ENCODE measurements at places on chromosomes 4 and X. TPM values are rescaled to one million over a fixed set of nuclear protein-coding genes. Genes with fewer than 3 reads are reported as not detected.
A peak's percentile ranks its signal among the peaks of the same experiment; 100 is the strongest.

- DNase-seq: no peak
Observed at GRCh38 chr4:76607846-76608245, 172.8 kb downstream of the SHROOM3 start.

Gene NXF2B
- not detected for total RNA-seq

DNA sequence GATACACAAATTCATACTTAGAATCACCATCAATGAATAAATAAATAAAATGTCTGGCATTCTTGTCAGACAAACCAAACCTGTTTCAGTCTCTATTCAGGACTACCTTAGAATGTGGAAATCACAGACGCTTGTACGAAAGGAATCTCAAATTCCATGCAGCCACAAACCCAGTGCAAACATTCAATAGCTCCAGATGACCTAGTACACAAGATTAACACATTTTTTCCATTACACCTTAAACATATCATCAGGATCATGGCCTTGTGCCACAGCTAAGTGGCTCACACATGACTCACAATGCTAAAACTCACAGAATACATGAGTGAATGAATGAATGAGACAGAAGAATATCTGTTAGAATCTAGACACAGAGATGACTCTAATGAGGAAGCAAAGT is 134.2 kb downstream of the PWWP3B start:
- DNase-seq: no peak

Gene GLOD5
- total RNA-seq: not detected

DNA sequence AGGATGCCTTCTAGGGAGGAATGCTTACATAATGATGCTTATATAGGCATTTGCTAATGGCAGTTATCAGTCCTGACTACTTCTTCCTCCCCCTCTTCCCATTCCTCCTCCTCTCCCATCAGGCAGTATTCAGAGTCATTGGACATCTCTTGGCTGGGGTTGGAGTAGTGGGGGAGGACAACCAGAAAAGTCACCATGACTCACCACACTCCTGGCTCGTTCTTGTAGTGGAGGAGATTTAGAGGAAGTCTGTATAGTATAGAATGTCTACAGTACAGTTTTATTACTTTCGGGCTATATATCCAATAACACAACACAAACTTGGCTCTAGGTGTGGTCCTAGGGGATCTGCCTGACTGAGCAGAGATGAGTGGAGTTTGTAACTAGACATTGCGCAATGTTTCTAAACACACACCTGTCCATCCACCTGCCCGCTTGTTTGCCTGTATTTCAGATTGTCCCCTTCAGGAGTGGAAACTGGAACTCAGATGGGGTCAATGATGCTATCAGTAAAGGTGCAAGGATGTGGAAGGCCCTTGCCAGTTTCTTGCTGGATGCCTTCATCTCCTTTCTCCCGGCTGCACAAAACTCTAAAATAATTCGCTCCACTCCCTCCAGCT is 27.9 kb upstream of the KIAA1210 start:
- no peak for DNase-seq

DNA sequence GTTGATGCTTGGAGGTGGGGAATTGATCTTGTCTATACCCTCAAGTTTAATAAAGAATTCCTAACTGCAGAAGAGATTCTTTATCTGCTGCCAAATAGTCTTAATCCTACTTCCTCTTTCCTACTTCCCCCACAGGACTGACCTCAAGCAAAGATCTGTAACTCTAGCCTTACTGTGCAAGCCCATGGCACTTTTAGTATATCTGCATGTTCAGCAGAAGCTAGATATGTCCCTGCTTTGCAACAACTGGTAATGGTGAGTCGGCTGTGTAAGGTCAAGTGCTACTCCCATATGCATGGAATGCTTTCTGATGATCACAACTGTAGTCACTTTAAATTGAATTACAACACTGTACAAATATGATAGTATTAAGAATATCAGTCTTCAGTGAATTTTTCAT is 26.3 kb upstream of the PDS5A start:
- DNase-seq: no peak

DNA sequence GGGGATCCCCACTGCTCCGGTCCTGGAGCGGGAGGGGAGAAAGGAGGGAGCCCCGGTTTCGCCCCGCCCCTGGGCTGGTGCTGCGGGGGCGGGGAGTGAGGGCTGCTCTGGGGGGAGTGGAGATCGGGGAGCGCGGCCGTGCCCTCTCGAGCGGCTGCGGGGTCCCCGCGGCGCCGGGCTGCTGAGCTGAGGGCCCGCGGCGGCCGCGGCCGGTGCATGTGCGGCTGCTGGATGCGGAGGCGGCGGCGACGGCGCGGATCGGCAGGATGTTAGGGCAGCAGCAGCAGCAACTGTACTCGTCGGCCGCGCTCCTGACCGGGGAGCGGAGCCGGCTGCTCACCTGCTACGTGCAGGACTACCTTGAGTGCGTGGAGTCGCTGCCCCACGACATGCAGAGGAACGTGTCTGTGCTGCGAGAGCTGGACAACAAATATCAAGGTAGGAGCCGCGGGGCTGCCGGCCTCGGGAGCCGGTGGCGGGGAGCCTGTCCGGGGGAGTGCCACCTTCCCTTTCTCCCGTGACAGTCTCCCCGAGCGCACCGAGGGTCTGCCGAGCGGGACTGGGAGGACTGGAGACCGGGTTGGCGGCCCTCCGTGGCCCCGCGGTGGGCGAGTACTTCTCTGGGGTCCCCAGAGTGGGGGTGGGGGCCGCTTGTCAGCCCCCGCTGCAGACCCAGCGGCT is at the start of gene ING2:
TSS of gene ING2 (plus strand) at position 129 of the 681 bp plus-strand sequence. CDS start at position 267, 138 bp downstream.
- DNase-seq: no peak

DNA sequence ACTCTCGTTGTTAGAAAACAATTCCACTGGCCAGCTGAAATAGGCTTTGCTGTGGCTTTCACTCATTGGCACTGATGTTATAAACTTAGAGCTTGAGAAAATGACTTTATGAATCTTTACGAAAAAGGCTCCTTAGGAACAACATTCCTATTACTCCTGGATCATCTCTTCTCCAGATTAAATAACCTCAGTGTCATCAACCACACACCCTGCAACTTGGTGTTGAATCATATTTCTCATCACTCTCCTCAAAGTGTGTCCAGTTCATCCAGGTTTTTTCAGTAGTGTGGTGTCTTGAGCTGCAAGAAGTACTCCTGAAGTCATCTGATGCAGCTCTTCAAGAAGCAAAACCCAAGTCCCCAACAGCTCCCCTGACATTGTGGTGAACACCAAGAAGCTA is 28.1 kb upstream of the ANOS1 start:
- no peak for DNase-seq

- DNase-seq: no peak
Observed at GRCh38 chrX:72395237-72395636, 89.5 kb upstream of the CITED1 start.

DNA sequence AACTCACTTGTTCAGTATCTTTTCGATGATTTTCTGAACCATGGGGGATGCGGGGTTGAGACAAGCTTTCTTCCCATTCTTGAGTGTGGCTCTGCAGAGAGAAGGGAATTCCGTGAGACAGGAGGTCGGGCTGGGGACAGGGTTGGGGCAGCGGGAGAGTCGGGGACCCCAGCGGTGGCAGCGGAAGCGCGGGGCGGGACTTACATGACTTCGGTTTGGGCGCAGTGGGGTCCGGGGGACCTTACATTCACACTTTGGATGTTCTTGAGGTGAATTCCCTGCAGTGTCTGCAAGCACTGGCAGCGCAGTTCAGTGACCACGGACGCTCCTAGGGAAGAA is 434 bp downstream of the CXCL3 start:
- no peak for DNase-seq

- DNase-seq: no peak
Observed at GRCh38 chrX:3532581-3533085, 180.8 kb downstream of the PRKX start.

DNA sequence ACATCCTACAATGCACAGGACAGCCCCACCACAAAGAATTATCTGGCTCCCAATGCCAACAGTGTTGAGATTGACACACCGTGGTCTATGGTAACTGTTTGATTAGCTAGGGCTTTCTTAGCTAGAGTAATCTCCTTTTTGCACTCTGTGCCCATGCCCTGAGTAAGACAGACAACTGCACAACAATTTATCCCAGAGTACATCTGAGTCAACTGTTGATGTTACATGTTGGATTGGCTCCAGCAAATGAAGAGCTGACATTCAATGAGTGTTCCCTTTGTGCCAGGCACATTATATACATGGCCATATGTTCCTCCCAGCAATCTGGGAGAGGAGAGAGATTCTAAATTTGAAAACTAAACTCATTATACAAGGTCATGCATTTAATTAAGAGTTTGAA is 3.9 kb upstream of the FAM9C start:
- DNase-seq: no peak

GRCh38 chr4:142435599-142436235 is 410.4 kb downstream of the INPP4B start:
- DNase-seq: no peak

GRCh38 chr4:17562157-17562556 is 14.8 kb upstream of the LAP3 start:
- no peak for DNase-seq

Gene SULT1E1
- not detected for total RNA-seq

DNA sequence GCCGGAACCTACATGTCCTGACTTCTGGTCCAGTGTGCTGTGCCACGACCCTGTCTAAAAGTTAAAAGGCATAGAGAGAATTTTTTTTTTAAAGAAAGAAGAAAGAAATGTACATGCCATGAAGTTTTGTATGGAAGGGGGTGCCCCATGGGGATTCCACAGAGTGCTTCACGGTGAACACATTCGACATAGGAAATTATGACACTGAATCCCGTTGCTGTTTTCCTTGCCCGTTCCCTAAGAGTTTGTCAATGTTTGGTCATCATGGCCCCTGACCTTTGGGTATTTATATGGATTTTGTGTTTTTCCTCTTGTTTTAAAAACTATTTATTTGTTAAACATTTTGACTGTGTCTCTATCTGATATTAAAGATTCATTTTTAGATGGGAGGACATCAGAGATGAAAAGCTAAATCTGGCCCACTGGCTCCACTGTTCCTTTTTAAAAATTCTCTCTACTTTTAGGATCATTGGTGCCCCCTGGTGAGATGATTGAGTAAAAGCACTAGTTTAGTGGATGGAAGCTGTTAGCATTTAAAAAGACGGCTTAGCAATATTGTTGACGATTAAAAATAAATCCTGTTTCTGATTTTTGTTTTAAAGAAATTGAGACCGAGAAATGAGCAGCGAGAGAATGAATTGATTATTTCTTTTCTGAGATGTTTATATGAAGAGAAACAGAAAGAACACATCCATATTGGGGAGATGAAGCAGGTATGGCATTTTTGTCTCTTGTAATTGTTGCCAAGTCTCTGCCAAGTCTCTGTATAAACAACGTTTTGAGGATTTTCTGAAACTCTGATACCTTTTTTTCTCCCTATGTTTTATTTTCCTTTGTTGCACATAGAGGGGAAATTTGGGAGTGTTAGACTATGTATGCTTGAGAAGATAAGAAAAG is 75.0 kb downstream of the PTTG2 start:
- peak; percentile 69 for DNase-seq

- DNase-seq: no peak
Observed at GRCh38 chr4:22021106-22021505, 72.5 kb upstream of the KCNIP4 start.

DNA sequence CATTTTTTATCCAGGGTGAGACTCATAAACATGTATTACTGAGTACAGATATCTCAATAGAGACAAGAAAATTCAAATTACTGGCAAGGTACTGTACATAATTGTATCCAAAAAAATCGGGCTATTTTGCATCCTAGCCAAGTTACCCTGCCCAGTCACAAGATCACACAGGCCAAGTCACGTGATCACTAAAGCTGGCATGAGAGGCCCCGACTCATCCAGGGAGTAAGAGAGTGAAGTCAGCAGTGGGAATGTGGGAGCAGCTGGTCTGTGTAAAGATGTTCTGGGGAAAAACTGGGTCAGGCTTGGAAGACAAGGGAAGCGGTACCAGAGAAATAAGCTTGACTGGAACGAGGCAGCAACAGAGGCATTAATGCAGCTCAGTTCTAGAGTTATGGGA is 119.3 kb upstream of the STS start:
- DNase-seq: no peak

Gene GALNTL6
- total RNA-seq: not detected

GRCh38 chr4:108940634-108941033 is 177.8 kb upstream of the ETNPPL start:
- DNase-seq: no peak

GRCh38 chr4:137509855-137510282 is 22.4 kb downstream of the PCDH18 start:
- no peak for DNase-seq

GRCh38 chr4:45183905-45184304 is 457.5 kb upstream of the GNPDA2 start:
- no peak for DNase-seq

DNA sequence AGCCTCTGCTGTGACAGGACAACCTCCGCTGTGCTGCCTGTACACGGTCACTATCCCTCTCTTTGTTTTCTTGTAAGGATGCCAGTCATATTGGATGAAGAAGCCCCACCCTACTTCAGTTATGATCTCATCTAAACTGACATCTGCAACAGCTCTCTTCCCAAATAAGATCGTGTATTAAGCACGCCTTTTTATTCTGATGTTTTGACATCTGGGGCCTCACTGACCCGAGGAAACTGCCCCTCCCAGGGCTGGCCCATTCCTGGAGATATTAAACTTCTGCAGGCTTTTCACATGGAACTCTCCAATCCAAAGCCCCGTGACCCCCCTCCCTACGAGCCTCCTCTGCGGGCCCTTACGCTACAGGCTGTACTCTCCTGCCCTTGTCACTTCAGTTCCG is 232.0 kb downstream of the ARHGAP10 start:
- no peak for DNase-seq

DNA sequence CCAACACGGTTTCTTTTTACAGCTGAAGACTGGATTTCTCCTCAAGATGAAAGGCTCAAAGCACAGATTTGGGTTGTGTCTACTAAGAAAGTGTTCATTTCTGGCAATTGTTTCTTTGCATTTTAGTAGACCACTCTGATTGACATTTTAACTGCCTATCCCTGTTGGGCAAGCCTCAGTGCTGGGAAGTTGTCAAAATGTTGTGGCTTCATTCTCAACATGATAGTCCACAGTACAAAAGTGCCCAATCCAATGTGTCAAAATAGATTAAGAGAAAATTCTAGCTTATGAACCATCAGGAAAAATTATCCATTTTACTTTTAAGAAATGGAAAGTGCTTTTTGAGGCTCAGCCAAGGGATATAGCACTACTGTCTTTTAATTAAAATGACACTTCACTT is 323.9 kb upstream of the PRPS2 start:
- no peak for DNase-seq

DNA sequence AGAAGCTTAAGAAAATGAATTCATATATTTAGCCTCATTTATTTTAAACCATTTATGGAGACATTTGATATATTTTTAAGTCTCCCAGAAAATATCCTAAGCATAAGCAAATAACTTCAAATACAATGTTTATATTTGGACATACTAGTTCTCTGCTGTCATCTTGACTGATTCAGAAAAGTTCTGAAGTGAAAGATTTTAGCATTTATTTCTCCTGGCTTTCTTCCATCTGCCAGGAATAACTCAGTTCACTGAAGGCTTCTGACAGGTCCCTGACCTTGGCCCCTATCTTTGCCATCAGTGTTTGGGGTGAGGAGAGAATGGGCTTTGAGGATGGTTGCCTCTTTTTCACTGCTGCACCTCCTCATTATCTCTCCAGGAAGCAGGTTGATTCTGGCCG is 115.7 kb downstream of the SLIT2 start:
- no peak for DNase-seq
